ENCODE measurements at places on chromosomes 1 and 21.

- no peak for DNase-seq
Observed at GRCh38 chr1:50542362-50542761, 119.1 kb upstream of the DMRTA2 start.

- DNase-seq, result no peak
Observed at GRCh38 chr1:211985556-211986264, 49.6 kb downstream of the INTS7 start.

DNA sequence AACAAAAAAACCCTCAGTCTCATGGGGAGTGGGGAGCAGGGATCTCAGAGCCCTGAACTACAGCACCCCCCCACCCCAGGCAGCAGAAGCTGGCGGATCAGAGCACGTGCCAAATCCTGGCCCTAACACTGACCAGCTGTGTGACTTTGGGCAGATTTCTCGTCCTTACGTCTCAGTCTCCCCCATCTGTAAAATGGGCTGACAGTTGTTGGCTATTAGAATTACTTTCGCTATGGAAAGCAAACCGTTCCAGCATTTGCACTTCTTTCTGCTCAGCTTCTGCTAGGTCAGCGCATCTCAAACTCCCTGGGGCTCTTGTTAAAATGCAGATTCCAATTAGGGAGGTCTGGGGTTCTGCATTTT, 15.5 kb downstream of the TNFRSF8 start:
- no peak for DNase-seq

- no peak for DNase-seq
Observed at GRCh38 chr21:45887120-45887611, 94.4 kb upstream of the COL6A1 start.

DNA sequence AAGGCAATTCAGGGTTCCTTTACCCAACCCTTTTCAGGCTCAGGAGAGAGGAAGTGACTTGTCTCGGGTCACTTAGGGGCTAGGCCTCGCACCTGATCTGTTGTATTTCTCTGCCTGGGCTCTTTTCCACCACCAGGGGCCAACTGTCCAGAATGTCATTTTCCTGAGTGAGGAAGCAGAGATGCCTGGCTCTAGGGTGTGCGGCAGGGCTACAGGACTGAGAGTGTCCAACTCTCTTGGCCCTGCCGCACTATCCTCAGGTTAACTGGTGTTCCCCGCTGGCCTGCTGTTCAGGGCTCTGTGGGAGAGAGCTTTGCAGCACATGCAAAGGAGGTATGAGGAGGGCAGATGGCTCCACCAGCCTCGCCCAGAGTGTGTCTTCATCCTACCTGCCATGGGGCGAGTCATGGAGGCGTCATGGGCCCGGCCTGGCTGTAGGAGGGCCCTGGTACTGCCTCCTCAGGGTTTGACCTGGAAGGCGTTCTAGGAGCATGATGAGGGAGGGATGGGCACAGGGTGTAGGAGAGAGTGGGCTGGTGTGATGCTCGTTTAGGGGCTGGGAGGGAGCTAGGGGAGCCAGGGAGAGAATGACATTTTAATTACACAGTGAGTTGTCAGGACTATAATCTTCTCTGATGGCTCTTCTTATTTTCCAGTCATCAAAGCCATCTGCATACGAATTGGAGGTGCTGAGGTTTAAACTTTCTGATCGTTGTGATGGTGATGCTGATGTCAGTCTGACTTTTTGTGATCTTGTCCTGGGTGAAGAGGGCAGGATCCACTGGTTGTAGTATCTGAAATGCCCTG, 128.3 kb downstream of the NOS1AP start:
- no peak for DNase-seq

DNA sequence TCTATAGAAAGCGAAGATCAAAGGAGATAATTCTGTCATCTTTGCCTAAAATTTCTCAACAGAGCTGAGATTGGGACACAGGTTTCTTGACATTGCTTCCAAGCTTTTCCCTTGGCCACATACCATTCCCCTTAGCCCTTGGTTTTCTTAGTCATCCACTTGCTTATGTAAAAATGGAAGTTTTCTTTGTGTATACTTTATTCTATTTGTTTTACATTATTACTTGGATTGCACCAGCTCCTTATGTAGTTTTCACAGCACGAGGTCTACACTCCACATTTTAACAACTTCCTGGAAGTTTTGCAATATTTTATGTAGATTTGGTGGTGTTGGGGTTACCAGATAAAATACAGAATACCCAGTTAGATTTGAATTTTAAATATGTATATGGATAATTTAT, 129.8 kb downstream of the PLA2G4A start:
- no peak for DNase-seq

GRCh38 chr1:38279148-38279547, 232.6 kb upstream of the POU3F1 start:
- DNase-seq, result no peak

DNA sequence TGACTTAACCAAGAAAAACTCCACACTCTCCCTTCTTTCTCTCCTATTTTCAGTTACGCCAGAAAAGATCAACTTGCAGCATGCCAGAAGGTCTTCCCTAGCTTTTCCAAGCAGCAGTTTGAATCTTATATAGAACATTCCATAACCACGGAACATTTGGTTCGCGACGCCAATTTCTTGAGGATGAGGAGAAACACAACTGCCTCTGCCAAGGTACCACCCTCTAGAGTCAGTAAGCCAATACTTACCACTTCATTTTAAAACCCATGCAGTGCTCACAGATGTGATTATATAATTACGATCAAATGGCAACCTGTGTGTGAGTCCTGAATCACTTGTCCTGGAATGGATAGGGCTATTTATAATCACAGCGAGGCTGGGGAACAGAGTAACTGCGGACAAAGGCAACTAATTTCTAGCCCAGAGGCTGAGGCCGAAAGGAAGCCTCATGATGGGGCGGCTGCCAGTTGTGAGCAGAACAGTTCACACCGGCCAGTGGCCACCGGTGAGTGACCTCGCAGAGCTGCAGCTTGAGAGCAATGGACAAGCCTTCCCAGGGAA, 43.2 kb upstream of the BACE2 start:
- DNase-seq, result no peak

- no peak for DNase-seq
Observed at GRCh38 chr1:212970085-212970484, 19.7 kb downstream of the VASH2 start.

DNA sequence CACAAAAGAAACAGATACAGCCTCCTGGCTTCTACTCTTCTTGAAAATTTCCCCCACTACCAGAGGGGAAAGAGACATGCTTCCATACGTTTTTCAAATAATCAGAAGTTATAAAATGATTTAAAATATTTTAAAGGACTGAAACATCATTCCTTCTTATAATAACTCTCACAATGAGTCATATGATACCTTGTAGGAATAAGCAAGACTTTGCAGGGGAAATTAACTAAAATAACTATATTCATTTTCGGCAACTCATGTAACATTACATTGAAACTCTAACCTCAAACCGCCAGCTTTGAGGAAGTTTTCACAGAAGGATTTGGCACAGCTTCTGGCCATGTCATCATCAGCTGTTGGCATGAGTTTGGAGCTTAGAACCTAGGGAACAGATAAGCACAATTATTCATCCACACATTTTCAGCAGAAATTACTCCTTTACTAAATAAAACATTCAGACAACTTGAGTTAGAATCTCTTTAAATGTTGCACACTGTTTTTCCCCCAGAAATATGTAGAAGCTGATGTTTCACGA, 85.9 kb downstream of the USP24 start:
- no peak for DNase-seq

DNA sequence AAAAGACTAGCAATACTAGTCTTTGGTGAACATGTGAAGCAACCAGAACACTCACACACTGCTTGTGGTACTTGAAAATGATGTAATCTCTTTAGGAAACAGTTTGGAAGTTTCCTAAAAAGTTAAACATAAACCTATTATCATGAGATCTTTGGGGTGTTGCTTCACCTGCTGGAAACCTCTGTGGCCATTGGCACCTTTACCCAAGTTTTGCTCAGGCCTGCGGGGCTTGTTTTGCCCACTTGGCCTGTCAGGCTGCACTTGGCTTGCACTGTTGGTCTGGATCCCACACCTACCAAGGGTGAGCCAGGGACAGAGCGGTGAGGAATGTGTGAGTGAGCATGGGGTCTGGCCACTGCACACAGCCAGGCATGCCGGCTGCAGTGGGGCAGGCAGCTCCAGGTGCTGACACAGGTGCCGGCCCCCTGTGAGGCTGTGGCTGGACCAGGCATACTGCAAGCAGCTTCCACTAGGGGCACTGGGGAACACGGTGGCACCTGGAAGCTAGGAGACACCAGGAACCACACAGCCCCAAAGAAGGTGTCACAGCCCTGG, 14.4 kb upstream of the FNBP1L start:
- no peak for DNase-seq

GRCh38 chr1:90726986-90727480, 9.9 kb upstream of the BARHL2 start:
- no peak for DNase-seq

Data from NCI-H2081 treated with DMSO at 0.1 percent for 48 hours (cell line).